ENCODE measurements at places on chromosomes 16 and 17.

- no peak for DNase-seq
Observed at GRCh38 chr17:19440421-19440820, 29.4 kb downstream of the RNF112 start.

DNA sequence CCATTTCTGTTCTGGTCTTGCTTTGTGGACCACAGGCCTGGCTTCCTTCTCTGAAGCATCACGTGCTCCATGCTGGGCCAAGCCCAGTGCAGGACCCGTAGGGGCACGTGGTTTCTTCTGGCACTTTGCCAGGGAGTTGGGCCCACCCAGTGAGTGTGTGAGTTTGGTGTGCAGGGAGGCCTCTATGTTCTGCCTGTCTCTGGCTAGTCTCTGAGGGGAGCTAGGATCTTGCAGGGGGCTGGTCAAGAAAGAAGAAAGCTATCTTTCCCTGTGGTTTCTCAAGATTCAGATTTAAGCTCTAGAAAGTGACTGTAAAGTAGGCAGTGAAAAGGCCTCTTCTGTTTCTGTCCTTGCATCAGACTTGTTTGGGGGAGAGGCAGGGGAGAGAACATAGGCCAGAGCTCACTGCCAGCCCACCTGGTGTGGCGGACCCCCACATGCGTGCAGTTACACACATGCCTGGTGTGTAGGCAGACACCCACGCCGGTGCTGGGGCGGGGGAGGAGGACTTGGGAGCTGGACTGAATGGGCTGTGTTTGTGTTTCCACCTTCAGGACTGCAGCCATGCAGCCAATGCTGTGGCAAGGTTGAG is 11.8 kb downstream of the LASP1 start:
- peak; percentile 38 for DNase-seq

GRCh38 chr17:67050471-67051154 is 6.3 kb downstream of the CACNG1 start:
- no peak for DNase-seq

DNA sequence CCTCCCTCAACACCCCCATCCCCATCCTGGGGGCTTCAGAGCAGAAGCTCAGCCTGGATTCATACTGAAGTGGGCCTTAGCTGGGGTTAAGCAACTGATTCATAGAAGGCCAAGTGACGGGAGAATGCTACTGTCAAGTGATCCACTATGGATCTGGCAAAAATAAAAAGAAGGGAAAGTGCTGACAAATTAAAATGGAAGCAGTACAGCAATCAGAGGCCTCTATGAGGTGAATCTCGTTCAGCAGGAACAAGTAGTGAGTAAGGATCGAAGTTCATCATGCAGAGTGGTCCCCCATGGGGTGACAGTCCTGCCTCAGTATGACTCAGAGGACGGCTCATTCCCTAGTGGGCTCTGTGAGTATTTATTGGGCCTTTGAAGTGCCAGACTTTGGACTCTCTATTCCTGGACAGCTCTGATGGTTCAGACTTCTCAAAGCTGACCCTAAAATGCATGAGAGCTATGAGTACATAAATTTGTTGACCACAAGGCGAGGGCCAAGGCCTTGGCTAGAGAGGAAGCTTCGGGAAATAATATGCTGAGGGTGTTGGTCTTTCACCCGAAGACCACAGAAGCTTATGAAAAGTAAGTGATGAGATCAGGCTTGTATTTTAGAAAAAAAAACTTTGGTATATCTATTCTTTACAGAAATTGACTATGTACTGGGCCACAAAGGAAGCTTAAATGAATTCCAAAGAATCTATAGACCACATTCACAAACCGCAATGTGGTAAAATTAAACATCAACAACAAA is 5.3 kb upstream of the NSMCE1 start:
- DNase-seq = peak; percentile 22

DNA sequence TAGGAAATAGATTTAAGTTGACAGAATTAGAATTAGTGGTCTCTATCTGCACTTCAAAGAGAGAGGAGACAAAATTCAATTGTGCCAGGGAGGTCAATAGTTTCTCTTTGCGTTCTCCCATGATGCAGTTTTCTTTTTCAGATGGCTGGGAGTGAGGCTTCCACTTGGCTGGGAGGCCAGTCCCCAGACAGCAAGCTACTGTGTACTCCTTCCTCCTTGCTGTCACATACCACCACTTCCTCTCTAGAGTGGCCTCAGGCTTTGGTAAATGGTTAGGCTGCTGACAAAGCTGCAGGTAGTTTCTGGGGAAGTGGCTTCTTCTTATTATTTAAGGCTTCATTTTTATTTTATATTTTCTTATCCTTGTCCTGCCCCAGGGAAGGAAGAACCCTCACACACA is 106.2 kb upstream of the HS3ST4 start:
- DNase-seq = no peak

GRCh38 chr17:77838748-77839697 is 119.5 kb upstream of the TNRC6C start:
- no peak for DNase-seq

GRCh38 chr17:73759734-73760438 is 115.6 kb upstream of the SDK2 start:
- DNase-seq = no peak

- DNase-seq = peak; percentile 46
Observed at GRCh38 chr16:67857547-67858233, 10.2 kb upstream of the CENPT start.

- DNase-seq = no peak
Observed at GRCh38 chr17:31235110-31235509, 61.9 kb downstream of the OMG start.

DNA sequence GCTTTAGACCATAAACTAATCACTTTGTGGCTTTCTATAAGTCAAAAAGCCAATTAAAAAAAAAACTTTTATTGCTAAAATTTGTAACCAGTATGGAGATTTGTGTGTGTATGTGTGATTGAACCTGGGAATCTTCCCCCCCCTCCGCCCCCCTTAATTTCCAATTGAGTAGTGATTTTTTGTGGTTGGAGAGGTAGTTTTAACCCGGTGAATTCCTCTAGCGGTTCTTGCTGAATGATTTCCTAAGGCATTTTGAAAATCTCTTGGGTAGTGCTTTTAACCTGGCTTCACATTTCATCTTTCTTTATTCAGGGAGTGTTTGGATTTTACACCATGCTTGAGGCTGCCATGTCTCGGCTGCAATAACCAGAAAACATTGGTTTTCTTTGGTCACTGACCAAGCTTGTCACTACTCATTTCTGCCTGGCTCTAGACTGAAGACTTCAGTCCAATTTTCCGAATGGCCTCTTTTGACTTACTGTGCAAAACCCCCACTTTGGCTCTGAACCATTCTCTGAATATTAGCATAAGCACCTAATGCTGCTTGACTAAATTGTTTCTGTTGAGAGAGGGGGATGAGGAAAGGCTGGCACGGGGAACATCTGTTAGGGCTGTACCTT is 35.6 kb downstream of the PRKCA start:
- DNase-seq = no peak

DNA sequence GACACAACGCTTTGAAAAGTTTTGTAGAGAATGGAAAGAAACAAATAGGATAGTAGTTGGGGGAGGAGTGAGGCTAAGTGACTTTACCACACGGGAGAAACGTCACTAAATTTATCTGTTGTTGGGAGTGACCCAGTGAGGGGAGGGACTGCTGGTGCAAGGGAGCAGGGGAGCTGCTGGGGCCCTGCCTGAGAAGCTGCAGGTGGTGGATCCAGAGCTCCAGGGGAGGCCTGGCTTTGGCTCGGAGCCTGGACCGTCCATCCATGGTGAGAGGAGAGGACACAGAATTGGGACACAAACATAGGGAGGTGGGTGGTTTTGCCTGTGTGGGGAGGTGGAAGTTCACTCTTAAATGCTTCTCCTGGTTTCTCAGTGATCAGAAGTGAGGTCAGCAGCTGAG is 107.6 kb downstream of the GOSR1 start:
- no peak for DNase-seq

- DNase-seq = no peak
Observed at GRCh38 chr16:13436641-13437412, 483.1 kb upstream of the ERCC4 start.

DNA sequence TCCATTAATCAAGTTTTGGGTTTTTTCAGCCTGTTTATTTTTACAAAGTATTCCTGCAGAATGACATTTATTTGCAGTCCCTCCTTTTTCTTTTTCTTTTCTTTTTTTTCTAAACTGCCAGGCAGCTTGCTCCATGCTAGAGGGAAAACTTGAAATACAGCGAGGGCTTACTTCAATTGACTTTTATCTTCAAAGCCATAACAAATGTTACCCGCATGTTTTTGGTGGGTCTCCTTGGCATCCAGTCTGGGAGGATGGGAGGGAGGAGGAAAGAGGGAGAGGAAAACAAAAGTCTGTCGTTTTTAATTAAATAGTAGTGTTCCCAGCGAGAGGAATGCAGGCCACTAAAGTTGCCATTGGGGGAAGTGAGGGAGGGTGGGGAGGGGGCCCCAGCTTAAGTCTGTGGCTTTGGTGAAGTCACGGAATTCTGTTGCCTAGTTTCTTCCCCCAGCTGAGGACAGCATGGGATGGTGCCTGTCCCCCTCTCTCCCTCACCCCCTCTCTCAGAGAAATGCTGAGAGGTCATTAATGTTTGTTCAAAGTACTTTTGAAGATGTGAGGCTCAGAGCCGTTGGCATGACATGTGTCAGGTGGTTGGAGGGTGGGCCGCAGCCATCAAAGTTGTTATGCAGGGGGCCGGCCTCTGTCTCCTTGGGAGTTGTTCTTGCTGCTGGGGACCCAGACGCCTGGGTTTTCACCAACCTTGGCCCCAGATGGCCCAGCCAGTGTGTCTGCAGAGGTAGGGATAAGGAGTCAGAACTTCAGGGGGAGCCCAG is 2.9 kb downstream of the NKD1 start:
- no peak for DNase-seq

- no peak for DNase-seq
Observed at GRCh38 chr17:14777291-14777690, 476.4 kb downstream of the HS3ST3B1 start.

GRCh38 chr17:61455324-61456060 is 3.3 kb downstream of the TBX4 start:
- DNase-seq = no peak

DNA sequence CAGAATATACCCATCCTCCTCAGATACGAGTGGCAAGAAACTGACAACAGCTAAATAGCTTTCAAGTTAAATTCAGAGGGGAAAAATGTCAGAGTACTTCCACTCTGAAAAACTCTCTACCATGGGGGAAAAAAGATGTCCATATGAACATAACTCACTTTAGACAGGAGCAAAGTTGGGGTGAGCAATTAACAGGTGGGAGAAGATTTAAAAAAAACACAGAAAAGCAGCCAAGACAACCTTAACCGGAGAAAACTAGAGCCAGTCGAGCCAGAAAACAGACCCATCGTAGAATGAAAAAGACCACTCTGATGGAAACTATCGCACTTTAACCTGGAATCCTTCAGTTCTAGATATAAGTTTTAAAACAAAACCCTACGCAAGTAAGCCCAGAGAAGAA is 833 bp downstream of the TERF2 start:
- no peak for DNase-seq

- DNase-seq = peak; percentile 74
Observed at GRCh38 chr17:48457080-48457836, 27.2 kb upstream of the SKAP1 start.

- DNase-seq = no peak
Observed at GRCh38 chr17:42674755-42675347, 1.9 kb downstream of the PLEKHH3 start.

GRCh38 chr17:340074-340473 is 12.5 kb downstream of the RPH3AL start:
- no peak for DNase-seq

GRCh38 chr17:73744411-73744810 is 100.2 kb upstream of the SDK2 start:
- no peak for DNase-seq

DNA sequence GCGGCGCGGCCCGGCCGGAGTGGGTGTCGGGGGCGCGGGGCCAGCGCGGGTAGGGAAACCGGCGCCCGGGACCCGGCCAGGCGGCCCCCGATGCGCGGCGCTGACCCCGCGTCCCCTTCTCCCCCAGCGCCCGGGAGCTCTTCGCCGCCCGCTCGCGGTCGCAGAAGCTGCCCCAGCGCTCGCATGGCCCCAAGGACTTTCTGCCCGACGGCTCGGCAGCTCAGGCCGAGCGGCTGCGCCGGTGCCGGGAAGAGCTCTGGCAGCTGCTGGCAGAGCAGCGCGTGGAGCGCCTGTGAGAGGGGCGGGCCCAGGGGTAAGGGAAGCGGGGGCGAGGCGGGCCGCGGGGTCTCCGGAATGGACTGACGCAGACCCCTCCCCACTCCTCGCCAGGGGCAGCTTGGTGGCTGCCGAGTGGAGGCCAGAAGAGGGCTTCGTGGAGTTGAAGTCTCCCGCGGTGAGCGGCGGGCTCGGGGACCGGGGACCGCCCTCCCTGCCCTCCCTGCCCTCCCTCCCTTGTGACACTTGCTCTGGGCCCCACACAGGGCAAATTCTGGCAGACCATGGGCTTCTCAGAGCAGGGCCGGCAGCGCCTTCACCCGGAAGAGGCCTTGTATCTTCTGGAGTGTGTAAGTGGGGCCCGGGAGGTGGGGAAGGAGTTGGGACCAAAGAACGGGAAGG is 430 bp downstream of the TSEN54 start:
- DNase-seq = peak; percentile 49

DNA sequence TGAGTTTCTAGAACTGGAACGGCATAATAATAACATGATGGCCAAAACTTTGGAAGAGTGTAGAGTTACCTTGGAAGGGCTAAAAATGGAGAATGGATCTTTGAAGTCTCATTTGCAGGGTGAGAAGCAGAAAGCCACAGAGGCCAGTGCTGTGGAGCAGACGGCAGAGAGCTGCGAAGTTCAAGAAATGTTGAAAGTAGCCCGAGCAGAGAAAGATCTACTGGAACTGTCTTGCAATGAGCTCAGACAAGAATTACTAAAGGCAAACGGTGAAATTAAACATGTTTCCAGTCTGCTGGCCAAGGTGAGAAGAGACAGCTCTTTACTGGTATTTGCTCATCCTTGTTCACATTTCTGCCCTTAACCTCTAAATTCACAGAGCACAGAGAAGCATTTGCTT is 196.4 kb downstream of the SPECC1 start:
- no peak for DNase-seq

GRCh38 chr17:6775871-6776405 is at the start of gene FBXO39:
Gene FBXO39 (plus strand): TSS chr17:6776215. CDS start chr17:6779869, 3,654 bp downstream.
- no peak for DNase-seq

GRCh38 chr17:4530799-4531730 is 24.1 kb downstream of the MYBBP1A start:
- no peak for DNase-seq

- DNase-seq = no peak
Observed at GRCh38 chr17:12664894-12665262, 812 bp upstream of the MYOCD start.

DNA sequence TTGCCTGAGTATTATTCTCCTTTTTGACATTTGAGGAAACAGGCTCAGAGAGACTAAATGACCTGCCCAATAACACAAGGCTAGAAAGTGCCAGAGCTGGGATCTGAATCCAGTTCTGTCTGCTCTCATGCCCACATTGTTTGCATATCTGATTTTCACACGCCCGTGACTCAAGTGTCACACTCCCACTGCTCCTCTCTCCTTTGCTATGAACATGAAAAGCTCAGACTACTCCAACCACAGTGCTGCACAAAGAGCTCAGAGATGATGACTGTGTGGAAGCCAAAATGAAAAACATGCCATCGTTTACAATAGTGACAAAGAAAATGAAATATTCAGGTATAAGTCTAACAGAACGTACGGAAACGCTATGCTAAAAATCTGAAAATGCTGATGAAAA is 107.9 kb downstream of the SMG6 start:
- DNase-seq = peak; percentile 56
